Stimulated activated CD8-positive, alpha-beta memory T cell treated with anti-CD3 and anti-CD28 coated beads, Interleukin-4, amount 100 ng/mL, for 4 hours (primary cell): ENCODE measurements at places on chromosomes 5 and 9.

DNA sequence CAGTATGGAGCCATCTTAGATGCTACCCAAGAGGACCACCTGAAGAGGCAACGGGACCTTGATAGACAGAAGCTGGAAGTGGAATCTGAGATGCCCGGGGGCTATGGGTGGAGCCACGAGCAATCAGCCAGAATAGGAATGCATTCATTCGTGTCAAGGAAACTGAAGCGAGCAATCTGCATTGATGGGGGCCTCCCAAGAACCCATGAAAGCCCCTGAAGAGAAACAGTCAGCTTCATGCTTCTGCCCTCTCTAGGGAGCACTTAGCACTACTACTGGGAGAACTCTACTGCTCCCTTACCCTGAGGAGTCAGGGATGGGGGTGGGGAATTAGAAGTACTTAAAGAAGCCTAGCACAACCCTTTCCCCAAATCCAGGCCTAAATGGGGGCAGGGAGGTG is 51.9 kb upstream of the TCERG1 start:
- no peak for DNase-seq

DNA sequence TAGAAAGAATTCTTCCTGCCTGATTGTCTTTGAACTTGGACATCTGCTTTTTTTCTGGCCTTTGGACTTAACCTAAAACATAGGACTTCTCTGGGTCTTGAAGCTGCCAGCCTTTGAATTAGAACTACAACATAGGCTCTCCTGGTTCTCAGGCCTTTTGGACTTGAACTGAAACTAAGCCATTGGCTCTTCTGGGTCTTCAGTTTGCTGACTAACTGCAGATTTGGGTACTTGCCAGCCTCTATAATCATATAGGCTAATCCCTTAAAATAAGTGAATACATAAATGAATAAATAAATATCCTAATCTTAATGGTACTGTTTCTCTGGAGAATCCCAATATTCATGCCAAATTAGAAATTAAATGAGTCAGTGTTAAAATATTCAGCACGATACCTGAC is 473.4 kb upstream of the PAPPA start:
- DNase-seq: no peak

GRCh38 chr9:123998970-123999621 is 12.5 kb upstream of the LHX2 start:
- no peak for DNase-seq

- no peak for DNase-seq
Observed at GRCh38 chr9:69975681-69976080, 68.0 kb upstream of the MAMDC2 start.
